Activated naive CD4-positive, alpha-beta T cell (primary cell): ENCODE measurements at places on chromosomes 7 and 10.
A peak's percentile ranks its signal among the peaks of the same experiment; 100 is the strongest.

GRCh38 chr7:51009716-51010496 lies 227.2 kb upstream of the GRB10 start:
- DNase-seq: no peak

GRCh38 chr7:103988468-103989199 lies 824 bp downstream of the RELN start:
- no peak for DNase-seq

DNA sequence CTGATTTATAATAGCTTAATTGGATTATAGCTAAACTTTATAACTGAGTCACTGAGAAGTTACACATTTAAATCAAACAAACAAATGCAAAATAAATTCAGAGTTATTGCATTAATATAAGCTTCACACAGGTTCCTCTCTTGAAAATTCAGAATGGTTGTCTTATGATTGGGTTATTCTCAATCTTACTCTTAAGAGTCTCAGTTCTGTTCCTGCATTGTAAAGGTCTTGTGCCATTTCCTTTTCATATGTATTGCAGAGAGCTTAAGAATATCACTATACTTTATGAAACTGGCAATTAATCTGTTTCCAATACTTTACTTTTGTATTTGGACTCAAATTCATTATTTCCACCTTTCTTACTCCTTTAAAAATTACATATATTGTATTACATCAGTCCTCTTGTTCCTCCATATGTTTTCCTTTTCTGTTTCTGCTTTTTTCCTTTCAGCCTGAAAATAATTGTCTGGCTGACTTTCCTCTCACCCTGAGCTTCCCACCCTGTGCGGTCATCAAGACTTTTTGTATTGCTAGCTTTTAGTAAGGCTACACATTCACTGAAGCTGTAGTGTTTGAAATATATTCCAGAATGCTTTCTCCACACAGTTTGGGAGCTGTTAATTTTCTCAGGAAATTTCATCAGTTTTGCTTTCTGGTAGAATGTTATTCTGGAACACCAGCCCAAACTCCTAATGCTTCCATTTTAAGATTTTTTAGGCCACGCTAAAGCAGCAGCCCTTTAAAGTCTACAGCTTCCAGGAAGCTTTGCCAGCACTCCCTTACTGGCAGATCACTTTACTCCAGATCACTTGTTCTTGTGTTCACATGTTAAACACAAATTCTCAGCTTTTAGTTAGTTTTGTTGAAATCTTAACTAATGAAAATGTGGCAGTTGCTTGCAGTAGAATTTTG lies 139.4 kb downstream of the KCND2 start:
- DNase-seq: no peak

- DNase-seq: peak; percentile 14
Observed at GRCh38 chr7:73701357-73701995, 18.0 kb downstream of the STX1A start.

DNA sequence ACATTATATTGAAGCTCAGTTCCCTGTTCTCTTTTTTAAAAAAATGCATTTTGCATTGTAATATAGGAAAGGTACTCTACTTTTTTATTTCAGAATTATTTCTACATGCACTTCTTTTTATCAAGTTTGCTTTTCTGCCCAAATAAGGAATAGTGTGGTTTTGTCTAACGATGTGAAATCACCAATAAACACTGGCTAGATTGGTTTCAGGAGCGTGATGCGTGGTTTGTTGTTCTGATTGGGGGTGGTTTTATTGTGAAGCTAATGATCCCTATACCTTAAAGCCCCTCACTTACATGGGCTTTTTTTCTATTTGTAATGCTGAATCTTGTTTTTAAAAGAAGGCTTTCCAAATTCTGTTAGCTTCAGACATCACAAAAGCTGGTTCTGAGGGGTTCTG lies 17.6 kb downstream of the ENTPD7 start:
- no peak for DNase-seq

DNA sequence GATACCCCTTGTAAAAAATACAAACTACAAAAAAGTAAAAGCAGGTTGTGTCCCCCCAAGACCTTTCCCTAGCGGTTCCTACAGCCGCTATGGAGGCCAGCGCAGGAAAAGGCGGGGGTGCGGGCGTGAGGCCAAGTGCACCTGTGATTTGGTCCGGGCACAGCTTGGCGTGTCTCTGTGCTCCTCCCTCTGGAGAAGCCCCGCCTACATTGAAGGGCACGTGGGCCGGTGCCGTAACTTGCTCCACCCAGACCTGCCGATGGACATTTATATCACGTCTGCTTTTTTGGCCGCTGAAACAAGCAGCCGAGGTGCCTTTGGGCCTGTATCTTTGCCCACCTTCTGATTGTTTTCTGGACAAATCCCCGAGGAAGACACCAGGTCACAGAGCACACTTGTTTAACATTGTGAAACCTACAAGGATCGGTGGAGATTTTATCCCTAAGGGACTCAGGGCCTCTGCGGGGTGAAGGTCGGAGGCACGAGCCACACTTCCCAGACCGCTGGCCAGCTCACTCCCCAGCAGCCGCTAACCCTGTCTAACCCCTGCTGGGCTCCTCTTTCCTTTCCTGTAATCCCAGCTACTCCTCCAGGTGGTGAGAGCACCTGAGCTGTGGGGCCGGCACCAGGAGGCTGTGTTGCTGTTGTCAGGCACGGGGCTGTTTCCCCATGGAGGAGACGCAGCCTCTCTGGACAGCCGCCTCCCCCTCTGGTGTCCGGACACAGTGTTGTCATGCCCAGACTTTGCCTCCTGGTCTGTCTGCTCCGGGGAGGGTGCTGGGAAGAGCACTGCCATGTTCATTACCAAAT lies 18.8 kb upstream of the INPP5A start:
- DNase-seq: no peak

DNA sequence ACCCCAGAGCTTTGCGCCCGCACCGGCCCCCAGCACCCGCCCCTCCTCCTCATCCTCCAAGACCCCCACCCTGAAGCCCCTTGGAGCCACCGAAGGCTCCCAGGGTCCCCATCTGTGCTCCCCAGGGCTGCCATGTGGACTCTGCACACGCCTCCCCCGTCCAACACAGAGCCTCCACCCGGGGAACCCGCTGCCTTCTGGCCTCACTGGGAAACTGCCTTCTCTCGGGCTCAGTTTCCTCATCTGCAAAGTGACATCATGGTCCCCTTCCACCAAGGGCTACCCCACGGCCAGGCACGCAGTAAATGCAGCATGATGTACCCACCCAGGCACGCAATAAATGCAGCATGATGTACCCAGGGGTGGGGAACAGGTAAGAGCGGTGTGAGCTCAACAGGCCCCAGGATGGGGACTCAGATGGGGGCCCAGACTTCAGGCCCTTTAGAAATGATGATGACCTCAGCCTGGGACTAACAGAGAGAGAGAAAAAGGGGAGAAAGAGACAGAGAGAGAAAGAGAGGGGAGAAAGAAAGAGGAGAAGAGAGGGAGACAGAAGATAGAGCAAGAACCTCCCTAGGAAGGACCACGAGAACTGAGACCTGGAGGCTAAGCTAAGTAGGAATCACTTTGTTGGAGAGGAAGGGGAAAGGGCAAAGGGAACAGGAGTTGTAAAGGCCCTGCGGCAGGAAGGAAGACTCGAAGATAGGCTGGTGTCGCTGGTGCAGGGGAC lies 2.5 kb upstream of the MICALL2 start:
- no peak for DNase-seq

DNA sequence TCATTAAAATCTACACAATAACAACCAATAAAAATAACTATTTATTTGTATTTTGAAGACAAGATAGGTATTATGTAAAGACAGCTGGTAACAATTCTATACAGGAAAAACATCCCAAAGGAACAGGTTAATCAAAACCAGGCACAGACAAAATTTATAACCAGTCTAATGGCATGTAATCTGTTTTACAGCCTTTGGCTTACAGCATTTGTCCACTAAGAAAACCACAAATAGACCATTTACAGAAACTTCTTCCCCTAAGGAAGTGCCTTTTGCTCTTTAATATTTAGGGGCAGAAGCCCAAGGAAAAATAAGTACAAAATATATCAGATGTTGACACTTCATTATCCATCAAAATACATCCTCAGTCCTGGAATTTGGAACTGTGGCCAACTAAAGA lies 65.0 kb downstream of the SVIL start:
- DNase-seq: no peak

DNA sequence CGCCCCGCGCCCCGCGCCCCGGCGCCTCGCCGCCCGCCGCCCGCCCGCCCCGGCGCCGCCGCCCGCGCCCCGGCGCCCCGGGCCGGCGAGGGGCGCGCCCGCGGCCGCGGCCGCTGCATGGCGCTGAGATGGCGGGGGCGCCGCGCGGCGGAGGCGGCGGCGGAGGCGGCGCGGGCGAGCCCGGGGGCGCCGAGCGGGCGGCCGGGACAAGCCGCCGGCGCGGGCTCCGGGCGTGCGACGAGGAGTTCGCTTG lies 174 bp downstream of the ADCY1 start:
- DNase-seq: no peak

DNA sequence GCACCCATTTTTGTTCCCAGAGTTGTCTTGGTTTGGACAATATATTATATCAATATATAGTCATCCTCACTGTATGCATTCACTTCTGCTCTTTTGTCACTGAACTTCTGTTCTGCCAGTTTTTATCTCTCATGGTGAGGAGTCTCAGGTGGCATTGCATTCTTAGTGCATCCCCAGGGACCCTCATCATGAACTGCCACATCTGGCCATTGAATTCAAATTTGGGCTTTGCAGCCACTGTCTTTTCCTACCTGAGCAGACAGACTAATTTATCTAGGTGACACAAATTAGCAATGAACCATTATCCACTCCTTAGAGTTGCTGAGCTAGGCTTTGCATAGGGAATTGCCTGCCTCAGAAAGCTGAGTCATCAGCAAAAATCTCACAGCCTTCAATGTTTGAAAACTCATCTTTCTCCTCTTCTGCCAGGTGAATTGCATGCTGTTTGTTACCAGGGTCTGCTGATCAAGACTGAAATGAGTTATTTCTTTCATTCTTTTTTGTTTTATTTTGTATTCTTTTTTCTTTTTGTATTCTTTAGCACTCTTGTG lies 316.8 kb upstream of the MTPN start:
- no peak for DNase-seq

- no peak for DNase-seq
Observed at GRCh38 chr7:34108165-34108564, 202.8 kb downstream of the BMPER start.

- no peak for DNase-seq
Observed at GRCh38 chr7:70710011-70710480, 421.9 kb upstream of the GALNT17 start.

DNA sequence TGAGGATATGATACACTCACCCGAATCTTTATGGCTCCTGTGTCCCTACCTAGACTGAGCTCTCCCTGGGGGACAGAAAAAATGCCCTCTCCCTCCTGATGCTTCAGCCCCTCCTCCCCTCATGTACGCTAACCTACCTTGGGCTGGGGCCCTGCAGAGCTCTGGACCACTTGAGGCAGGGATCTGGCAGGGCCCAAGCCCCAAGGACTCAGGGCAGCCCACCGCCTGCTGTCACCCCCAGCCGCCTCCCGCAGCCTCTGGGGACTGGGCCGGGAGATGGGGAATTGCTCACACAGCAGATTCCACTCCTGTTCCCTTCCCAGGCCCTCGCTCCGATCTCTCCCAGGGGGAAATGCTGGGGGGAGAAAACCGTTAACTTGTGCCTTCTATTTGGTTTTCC lies 32.9 kb upstream of the LBX1 start:
- DNase-seq: no peak

DNA sequence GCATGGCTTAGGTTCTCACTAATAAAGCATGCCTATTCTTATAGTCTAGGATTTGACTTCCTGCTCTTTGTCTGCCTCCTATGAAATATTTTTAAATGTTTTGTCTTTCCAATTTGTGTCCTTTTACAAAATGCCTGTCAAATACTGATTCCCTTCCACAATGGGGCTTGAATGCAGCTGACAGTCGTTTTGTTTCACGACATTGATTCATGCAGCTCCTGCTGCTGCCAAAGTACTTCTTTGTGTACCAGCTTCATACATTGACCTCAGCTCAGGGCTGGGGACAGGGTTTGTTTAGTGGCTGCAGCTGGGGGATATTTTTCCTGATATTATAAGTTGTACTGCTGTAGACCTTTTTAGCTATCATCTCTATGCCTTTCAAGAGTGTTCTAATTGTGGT lies 371.9 kb upstream of the CHRM2 start:
- no peak for DNase-seq
